ENCODE measurements at places on chromosomes 7 and 10. TPM values are rescaled to one million over a fixed set of nuclear protein-coding genes. Genes with fewer than 3 reads are reported as not detected.

Gene ADAM22
- total RNA-seq = 1.9 TPM

Gene DLX6
- total RNA-seq = not detected

Gene WDR86
- total RNA-seq = not detected

DNA sequence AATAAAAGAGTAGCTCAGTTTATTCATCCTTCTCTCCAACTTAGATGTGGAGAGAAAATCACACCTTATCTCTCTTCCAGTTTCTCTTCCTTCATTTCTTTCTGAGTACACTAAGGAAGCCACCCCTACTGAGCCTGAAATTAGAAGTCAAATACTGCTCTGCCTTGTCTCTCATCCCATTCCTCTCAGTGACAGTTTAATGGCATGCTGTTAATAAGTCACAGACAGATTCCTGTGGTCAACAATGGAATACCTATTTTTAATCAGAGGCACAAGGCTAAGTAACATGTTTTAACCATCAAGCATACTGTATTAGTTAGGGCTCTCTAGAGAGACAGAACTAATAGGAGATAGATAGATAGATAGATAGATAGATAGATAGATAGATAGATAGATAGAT is 253.2 kb downstream of the HTR7 start:
- DNase-seq = no peak

- no peak for DNase-seq
Measured at GRCh38 chr10:126500866-126501265, 112.6 kb upstream of the ADAM12 start.

GRCh38 chr10:130542761-130543160 is 406.6 kb downstream of the GLRX3 start:
- DNase-seq = no peak

- DNase-seq = no peak
Measured at GRCh38 chr7:98283127-98283886, 1.8 kb downstream of the BRI3 start.

DNA sequence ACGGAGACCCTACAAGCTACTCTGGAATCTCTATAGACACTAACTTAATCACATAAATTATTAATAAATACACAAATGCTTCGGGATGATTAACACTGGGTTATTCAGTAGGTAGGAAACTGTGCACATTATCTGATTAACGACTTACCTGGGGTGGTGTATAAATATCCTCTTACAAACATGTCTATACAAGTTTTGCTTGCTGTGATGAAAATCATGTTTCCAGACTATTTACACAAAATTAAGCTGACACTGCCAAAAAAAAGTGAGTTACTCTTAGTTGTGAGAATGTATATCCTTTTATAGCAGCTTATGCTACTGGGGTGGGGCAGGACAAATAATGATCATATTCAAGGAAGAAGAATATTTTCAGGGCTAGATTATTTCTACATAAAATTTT is 314.6 kb downstream of the C7orf25 start:
- DNase-seq = no peak

DNA sequence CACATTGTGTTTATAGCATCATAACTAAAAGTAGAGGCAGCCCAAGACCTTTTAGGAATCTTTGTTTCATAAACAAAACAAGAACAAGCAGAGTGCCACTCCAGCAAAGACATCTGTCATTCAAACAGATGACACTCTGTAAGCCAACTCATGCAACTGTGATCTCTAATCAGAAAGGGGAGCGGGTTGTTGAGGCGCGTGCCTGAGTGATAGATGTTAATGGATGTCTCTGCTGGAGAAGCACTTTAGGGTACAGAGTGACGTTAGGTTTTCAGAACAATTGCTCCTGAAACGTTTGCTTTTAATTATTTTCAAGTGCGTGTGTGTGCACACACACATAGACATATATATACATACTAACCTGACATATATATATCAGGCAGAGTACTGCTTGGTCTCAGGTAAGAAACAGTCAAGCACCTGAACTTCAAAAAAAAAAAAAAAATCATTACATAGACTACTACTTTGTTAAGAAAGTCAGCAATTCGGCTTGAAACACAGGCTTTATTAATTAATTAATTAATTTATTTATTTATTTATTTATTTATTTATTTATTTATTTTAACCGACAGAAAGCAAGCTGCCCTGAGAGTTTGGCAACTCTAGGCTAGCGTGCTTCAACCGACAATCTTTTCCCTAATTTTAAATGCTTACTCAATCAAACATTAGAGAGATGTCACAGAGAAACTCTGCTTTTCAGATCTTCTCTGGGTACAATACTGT is 109.1 kb downstream of the POU6F2 start:
- no peak for DNase-seq

DNA sequence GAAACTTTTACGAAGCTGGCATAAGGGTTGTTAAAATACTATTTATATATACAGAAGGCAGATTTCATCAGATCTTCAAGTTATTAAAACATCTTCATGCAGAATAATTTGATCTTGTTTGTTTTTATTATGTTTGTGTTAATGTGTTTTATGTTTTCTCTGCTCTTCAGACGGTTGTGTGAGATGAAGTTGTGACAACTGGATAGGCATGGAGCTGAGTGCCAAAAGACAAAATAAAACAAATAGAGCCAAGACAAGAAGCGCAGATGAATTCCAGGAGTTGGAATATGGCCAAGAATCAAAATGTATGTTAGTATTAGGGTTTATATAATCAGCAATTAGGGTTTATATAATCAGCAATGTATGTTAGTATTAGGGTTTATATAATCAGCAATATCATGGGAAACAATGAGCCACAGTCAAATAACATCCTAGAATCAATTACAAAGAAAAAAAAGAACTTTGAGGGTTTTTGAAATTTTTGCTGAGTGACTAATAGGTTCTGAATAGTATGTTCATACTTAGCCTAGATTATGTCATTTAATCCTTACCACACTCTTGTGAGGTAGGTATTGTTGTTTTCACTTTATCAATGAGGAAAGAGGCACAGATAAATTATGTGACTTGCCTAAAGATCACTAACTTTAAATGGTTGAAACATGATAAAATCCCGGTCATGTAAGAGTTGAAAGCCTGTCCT is 488.0 kb upstream of the STEAP1 start:
- DNase-seq = no peak
